ENCODE measurements at places on chromosomes 5 and 9. TPM values are rescaled to one million over a fixed set of nuclear protein-coding genes. Genes with fewer than 3 reads are reported as not detected.

Gene CARTPT
- not detected for total RNA-seq

Gene SEC16A
- total RNA-seq, result 25.3 TPM

Gene FNIP1
- total RNA-seq, result 77.2 TPM

Gene SEMA5A
- 2.7 TPM for total RNA-seq

Gene IFNA13
- not detected for total RNA-seq

- no peak for DNase-seq
Measured at GRCh38 chr5:180808461-180809000, 5.9 kb upstream of the MGAT1 start.

DNA sequence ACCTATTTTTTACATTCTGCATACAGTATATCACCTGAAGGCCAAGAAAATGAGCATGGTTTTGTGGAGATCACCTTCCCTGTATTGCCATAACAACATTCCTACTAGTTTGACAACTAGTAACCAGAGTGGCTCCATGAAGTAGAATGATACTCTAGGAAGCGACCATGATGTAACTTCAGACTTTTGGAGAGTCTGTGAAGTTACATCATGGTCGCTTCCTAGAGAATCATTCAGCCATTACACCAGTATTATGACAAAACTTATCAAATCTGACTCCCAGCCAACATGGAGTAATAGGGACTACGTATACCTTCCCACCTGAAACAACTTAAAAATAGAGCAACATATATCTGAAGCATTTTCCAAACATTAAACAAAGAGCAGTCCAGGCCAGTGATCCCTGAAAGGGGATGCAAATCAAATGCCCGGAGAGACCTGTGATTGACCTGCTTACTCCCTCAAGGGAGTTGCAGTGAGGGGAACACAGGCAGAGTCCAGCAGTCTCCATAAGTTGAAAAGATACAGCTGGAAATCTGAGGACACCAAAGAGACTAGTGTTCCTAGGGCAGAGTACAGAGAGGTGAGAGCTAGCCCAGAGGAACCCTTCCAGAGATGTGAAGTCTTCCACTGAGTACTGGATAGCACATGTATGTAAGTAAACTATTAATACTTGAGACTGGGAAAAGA lies 7.8 kb downstream of the ECM2 start:
- DNase-seq, result no peak

GRCh38 chr9:110029429-110029955 lies 178.5 kb downstream of the C9orf152 start:
- peak; percentile 79 for DNase-seq

DNA sequence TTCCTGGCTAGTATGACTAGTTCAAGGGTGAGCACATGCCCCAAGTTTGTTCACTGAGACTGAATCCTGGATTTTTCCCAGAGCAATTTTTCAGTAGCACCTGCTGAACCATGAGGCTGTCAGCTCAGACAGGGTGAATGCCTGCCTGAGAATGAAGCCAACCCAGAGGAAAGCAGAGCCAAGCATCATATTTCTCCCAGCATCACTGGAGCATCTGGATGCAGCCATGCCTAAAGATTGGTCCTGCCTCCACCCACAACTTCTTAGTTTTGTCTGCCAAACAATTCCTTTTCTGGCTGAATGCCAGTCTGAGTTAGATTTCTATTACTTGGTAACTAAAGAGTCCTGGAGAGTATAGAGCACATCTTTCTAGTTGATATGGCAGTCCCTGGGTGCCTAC lies 343.6 kb downstream of the CSNK1G3 start:
- DNase-seq, result peak; percentile 57

GRCh38 chr9:107620801-107621200 lies 131.2 kb upstream of the KLF4 start:
- no peak for DNase-seq

- DNase-seq, result peak; percentile 41
Measured at GRCh38 chr5:133246376-133247150, 194.8 kb downstream of the HSPA4 start.

- DNase-seq, result no peak
Measured at GRCh38 chr9:125948887-125949596, 201.9 kb downstream of the PBX3 start.

- no peak for DNase-seq
Measured at GRCh38 chr9:14344053-14344524, 30.1 kb upstream of the NFIB start.

DNA sequence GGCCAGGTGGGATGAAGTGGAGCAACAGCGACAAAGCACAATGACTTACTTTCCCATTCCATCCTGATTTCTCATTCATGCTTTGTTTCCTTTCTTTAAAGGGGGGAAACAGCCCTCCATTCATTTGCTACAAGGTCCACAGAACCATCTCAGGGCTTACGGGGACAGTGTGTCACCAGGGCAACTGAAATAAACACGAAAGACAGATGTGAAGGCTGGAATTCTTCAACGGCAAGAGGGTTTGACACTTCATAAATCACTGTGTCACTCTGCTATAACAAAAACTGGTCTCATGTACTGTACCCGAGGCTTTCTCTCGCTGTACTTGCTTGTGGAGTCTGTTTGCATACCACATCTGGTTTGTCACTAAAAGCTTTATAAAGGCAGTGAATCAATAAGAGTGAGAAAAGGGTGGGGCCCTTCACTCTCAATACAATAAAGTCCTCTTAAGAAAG lies 150.8 kb downstream of the EFNA5 start:
- no peak for DNase-seq

DNA sequence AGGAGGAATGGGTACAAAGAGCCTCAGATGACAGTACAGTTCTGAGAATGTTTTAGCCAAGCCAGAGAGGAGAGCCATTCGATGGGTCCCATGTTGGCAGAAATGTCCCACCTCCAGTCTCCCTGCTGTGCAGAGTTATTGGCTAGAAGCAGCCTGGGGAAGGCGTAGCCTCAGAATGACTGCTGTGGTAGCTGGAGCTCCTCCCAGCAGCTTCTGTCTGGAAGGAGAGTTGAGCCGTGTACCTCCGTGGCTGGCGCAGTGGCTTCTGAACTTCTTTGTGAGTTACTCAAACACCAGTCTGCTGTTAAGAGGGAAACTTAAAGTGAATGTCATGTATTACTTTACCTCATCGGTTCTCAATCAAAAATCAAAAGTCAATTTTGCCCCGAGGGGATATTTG lies 193.3 kb upstream of the SNX2 start:
- no peak for DNase-seq
